ENCODE measurements at places on chromosomes 3 and 15. TPM values are rescaled to one million over a fixed set of nuclear protein-coding genes. Genes with fewer than 3 reads are reported as not detected.

The CCR4 gene
- total RNA-seq = 3.1 TPM

The ZNF860 gene
- 0.43 TPM for total RNA-seq

DNA sequence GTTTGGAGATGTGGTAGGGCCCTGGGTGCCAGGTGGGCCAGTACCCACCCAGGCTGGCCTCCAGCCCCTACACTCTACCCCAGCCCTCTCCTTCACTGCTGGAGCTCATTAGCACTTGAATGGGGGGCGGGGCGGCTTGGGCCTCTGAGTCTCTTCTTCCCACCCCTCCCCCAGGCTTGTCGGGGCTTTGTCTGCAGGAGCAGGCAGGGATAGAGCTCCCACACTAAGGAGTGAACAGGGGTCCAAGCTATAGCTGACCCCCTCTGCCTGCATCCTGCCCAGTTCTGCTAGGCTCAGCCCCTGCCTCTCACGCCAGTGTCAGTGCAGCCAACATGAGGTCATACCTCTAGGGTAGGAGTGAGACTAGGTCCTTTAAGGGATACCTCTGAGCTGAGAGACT, 5.2 kb downstream of the GNAI2 start:
- no peak overlapping the region for H3K4me3 ChIP-seq
- H3K27me3 ChIP-seq = no peaks in the 10 kb centered on the region

GRCh38 chr3:72163809-72164634, 379.1 kb upstream of the PROK2 start:
- no peak overlapping the region for H3K4me3 ChIP-seq
- H3K27ac ChIP-seq = no peak overlapping the region
- H3K4me1 ChIP-seq = no peaks in the 10 kb centered on the region
- H3K27me3 ChIP-seq = no peaks in the 10 kb centered on the region
- no peaks in the 10 kb centered on the region for H3K36me3 ChIP-seq
- DNase-seq = no peak

GRCh38 chr3:9088441-9089353, 125.4 kb upstream of the RAD18 start:
- H3K27me3 ChIP-seq = no peaks in the 10 kb centered on the region
- no peak for DNase-seq
- H3K27ac ChIP-seq = peak overlapping the region; percentile 71
